ENCODE measurements at places on chromosomes 6 and 20.

DNA sequence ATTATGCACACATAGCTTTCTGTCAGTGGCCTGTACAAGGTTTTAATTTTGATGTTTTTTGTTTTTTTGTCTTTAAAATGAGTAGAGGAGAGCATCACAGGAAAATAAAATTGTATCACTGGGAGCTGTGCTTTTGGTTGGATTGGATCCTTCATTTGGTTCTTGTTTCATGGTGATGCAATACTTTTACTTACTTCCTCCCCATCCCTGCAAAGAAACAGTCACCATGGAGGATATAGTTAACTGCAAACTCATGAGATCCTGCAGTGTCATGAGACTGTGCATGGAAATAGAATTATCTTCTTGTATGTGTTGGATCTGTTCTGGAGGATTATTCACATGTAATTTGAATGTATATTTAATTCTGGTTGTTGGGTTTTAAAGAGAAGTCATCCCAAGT is 122.3 kb downstream of the JARID2 start:
- no peak for DNase-seq

- DNase-seq, result no peak
Observed at GRCh38 chr20:32642257-32643046, 31.3 kb downstream of the C20orf203 start.

GRCh38 chr6:138882369-138883017 is 86.6 kb downstream of the ECT2L start:
- no peak for DNase-seq

DNA sequence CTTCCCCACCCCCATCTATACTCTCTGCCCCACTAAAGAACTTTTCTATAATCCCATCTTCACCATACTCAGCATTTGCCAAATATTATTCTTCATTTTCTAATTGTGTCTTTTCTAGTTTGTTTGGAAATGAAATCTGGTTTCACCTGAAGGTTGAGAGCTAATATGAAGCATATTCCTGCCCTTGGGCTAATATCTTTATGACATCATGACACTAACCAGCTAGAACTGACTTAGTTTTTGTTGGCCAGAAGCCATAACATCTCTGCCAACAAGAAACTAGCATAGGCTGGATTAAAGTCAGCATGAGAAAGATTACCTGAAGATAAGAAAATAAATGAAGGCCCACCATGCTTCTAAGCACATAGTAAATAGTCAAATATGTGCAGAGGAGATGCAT is 16.7 kb downstream of the UNC5CL start:
- no peak for DNase-seq

DNA sequence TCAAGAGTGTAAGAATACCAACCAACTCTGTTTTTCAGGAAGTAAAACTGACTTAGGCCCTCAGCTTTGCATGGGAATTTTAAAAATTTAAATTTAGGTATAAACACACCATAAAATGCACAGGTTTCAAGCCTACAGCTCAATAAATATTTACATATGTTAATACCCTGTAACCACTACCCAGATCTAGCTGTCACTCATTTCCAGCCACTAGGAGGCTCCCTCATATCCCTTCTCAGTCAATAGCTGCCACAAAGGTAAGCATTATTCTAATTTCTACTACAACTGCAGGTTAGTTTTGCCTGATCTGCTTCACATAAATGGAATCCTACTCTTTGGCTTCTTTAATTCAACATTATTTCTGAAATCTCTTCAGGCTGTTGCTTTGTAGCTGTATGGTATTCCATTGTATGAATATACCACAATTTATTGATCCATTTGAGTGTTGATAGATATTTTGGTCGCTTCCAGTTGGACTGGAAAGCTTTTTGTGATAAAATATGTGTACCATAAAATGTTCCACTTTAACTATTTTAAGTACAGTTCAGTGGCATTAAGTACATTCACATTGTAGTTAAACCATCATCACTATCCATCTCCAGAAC is 32.5 kb upstream of the MEI4 start:
- no peak for DNase-seq

DNA sequence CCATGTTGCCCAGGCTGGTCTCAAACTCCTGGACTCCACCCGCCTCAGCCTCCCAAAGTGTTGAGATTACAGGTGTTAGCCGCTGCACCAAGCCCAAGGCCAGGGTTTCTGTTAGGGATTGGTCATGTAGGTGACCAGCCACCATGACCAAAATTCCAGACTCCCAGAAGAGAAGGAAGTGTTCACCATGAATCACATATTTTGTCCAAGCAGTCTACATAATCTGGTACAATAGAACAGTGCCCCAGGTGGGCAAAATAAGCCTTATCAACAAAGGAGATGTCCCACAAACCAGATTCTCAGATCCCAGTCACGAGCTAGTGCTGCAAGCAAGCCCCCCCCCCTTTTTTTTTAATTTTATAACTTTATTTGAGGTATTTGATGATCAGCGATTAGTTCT is 20.0 kb downstream of the ZNF341 start:
- DNase-seq, result no peak

- no peak for DNase-seq
Observed at GRCh38 chr6:14860774-14861173, 385.1 kb upstream of the JARID2 start.

DNA sequence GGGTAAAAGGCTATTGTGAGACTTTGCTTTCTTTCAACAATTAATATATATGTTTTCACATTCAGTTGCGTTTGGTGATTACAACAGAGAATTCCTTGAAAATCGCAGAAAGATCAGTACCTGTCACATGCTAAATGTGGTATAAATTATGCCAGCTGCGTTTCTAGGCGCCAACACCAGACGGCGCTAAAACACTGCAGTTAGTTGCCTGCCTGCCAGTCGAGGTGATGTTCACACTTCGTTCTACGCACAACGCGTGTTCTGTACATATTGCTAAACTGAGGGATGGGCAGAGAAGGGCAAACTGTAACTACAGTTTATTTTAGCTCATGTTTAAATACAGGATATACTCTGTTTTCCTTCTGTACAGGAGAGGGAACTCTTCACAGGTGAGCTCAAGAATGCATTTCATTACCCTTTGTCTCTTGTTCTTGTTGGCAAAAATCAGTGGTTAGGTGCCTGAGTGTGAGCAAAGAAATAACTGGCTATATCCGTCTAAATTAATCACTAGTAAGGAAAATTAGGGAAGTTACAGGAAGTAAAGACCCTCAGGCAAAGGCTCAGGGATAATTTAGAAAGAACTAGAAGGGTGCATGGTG is 100.1 kb upstream of the RGS17 start:
- no peak for DNase-seq

DNA sequence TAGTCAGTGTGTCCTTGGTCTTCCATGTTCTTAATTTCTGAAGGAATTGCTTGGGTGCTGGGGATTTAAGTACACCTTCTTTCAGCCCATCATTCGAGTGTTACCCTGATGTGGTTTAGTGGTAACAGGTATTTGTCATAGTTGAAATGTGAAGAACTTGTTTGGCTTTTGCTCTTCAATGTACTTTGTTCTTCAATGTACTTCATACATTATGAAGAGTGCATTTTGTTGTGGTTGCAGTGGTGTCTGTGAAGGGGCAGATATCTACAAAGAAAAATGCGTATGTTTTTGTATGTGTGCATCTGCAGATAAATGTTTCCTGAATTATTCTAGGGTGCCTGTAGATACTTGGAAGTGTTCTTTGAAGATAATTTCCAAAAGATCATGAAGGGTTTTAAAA is 111.2 kb upstream of the SUPT3H start:
- DNase-seq, result no peak

- DNase-seq, result no peak
Observed at GRCh38 chr20:37669773-37670236, 24.0 kb upstream of the CTNNBL1 start.

GRCh38 chr6:50353603-50354002 is 303.9 kb upstream of the DEFB112 start:
- no peak for DNase-seq

- DNase-seq, result no peak
Observed at GRCh38 chr6:31399589-31400466, 3.6 kb upstream of the MICA start.

GRCh38 chr6:107305391-107305790 is 154.0 kb downstream of the PDSS2 start:
- DNase-seq, result no peak

- DNase-seq, result no peak
Observed at GRCh38 chr20:25319241-25320034, 71.2 kb downstream of the ABHD12 start.

GRCh38 chr6:113994934-113995342 is 24.0 kb upstream of the HDAC2 start:
- DNase-seq, result no peak

DNA sequence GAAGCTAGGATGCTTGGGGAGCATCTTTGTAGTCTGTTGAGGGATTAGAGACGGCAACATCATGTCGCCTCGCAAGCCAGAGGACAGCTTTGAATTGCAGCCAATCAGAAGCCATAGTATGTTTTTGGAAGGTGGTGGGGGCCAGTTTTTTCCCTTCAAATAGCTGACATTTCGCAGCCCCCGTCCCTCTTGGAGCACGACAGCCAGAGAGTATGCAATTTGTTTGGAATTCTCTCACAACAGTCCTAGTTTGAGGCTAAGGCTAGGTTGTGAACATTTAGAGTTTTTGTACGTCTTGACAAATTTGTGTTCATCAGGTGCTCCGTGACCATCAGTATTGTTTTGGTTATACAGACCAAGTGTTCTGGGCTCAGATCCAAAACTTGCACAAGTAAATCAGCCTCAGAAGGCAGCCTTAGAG is 83.3 kb downstream of the PLCB1 start:
- DNase-seq, result no peak

- DNase-seq, result no peak
Observed at GRCh38 chr6:45984788-45985425, 30.8 kb downstream of the CLIC5 start.

DNA sequence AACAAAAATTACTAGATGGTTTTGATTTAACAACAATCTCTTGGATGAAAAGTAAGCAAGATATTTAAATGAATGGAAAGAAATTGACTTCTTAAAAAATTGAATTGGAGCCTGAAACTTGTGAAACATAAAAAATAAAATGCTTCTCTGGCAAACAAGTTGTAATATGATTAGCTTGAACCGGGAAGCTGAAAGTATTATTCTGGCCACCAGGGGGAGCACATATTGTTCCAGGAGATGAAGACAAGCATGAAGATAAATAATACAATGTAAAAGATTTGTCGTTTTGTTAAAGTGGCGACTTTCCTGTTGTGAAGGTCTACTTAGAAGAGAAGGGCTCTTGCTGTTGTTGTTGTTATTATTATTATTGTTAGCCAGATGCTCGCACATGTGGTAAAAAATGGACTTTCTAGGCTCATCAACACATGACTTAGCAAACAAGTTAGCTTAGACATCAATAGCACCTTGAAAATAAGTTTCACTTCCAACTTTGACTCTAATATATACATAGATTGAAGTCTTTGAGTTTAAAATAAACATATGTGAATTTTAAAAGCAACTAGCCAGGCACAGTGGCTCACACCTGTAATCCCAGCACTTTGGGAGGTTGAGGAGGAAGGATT is 14.2 kb downstream of the PAX1 start:
- no peak for DNase-seq

DNA sequence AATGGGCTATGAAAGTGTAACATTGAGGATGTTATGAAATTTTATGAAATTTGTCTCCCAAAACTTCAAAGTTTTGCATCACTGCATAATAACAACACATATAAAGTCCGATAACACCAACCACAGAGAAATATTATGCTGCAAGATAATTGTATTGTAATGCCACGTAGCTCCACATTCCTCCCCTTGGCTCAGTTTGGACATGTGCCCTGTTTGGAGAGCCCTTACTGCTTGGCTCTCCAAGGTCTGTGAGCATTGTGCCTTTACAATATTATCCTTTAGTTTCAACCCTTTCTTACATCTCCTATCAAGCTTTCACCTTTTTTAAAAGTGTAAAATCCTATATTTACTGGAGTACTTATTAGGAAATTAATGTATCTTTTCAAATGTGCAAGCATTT is 10.8 kb downstream of the HBS1L start:
- DNase-seq, result no peak

DNA sequence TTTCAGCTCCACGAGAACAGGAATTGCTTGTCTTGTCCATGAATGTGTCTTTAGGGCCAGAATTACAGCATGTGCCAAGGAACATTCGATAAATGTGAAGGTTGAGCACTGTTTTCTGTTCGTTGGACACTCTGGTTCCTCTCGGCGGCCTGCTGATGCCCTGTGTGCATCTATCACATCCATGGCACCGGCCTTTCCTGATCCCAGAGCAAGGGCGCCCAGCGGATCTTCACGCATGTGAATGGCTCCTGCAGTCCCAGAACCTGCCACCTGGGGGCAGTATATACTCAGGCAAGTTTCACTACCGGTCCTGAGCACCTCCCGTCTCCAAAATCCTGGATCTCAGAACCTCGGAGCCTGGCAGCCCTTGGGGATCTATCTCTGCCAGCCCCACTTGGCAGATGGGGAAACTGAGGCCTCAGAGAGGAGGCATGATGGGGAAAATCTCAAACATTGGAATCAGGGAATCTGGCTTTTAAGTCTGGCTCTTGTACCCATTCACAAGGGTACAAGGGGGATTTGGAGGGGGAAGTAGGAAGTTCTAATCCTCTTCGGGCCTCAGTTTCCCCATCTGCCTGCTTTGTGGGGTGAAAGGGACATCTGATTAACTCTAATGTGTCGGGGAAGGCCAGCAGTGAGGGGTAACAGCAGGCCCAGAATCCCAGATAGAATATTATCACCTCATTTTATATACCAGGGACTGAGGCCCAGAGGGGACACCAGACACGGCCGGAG is 4.3 kb upstream of the CEBPB start:
- peak; percentile 97 for DNase-seq

- no peak for DNase-seq
Observed at GRCh38 chr6:99960027-99960426, 34.0 kb downstream of the MCHR2 start.

DNA sequence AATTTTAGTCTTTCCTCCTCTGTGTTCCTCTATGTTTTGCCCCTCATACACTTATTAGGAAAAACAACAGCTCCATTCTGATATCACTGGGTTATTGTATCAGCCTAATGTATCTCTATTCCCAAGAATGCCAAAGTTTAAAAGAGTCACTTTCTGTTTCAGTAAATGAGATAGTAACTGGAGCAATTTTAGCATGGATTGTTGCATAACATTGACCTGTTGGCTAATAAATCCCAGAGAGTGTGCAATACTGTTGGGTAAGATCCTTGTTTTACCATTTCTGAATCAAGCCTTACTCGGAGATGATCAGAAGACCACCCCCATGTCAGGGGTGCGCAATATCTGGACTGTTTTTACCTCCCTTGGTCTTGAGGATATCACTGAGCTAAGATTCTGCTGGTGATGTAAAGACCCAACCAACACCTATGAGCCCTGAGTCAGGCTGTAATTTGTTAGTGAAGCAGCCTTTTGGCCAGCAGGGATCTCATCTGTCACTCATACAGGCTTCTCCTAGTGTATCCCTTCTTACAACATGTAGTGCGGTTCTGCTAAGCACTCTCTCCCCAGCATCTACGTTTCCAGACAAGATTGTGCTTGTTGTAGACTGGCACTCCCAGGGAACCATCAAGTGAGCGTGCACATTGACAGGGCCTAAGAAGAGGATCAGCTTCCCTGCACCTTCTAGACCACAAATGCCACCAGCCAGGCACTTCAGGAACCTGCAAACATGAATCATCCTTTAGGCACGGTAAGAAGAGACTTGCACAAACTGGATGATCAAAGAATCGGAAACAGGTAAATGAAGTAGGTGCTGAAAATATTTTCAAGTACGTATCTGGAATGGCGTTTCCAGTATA is 11.5 kb upstream of the IPCEF1 start:
- DNase-seq, result no peak

- DNase-seq, result no peak
Observed at GRCh38 chr6:21772884-21773575, 179.5 kb downstream of the SOX4 start.

All from activated CD4-positive, CD25-positive, alpha-beta regulatory T cell (primary cell).